GM12864 (cell line): ENCODE measurements at places on chromosomes 6 and 20.

- no peak for DNase-seq
Measured at GRCh38 chr6:74734901-74735300, 471.0 kb downstream of the COL12A1 start.

DNA sequence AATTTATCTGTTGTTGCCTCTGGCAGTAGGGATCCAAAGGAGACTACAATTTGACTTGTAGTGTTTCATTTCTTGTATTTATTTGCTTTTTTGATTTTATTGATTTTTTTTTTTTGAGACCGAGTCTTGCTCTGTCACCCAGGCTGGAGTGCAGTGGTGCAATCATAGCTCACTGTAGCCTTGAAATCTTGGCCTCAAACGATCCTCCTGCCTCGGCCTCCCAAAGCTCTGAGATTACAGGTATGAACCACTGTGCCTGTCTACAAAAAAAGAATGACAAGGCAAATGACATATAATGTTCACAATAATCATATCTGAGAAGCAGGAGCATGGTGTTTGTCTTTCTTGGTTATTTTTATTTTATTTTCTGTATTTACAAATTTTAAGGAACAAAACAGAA is 117.6 kb upstream of the RNF24 start:
- DNase-seq = no peak

DNA sequence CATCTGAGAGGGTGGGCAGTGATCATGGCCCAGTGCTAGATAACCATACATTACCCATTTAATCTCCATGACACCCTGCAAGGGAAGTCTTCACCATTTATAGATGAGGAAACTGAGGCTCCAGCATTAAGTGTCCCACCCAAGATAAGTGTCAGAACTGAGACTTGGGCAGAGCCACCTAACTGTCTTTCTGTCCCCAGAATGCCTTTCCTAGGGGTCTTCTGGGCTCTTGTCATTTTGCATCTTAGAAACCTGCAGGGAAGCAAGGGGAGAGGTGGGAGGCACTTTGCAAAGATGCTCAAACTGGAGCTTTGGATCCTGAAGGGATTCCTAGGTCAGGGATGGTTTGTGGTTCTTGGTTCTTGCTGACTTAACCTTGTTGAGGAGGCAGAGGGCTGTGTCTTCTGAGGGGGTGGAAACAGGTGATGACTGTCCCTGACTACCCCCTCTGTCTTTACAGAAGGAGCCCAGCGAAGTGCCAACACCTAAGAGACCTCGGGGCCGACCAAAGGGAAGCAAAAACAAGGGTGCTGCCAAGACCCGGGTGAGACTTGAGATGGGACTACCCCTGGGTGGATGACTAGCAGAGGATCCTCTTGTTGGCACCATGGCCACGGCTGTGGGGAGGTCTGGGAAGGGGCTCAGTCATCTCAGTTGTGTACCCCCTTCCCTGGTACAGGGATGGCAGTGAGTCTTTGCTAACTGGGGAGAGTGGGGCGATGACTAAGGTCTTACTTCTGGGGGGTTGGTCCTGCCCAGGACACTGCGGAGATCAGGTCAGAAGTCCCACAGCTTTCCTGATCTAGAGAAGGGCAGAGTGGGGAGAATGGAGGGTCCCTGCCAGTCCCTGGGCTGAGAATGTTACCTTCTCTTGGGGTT is 5.8 kb downstream of the HMGA1 start:
- no peak for DNase-seq

GRCh38 chr6:147662646-147663045 is 154.2 kb downstream of the SAMD5 start:
- no peak for DNase-seq
